ENCODE measurements at places on chromosomes 3 and 15. TPM values are rescaled to one million over a fixed set of nuclear protein-coding genes. Genes with fewer than 3 reads are reported as not detected.

The TIPARP gene
- 5.9 TPM for total RNA-seq

DNA sequence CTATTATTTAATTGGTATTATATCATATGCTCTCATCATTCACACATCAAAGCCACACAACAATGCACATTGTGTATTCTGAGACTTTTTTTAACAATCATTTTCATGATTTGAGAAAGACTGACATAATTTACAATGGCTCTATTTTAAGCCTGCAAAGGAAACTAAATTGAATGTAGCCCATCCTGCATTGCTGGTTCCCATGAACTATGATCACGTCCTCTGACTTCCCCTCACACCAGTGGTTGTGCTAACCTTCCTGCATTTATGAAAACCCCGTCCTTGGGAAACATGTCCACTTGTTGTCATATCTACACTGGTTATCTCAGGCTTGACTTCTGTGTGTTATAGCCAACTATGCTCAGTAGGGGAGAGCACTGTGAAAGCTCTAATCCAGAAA, 546.2 kb downstream of the MECOM start:
- H3K27me3 ChIP-seq = no peaks in the 10 kb centered on the region
- no peaks in the 10 kb centered on the region for H3K4me1 ChIP-seq
- no peak overlapping the region for H3K27ac ChIP-seq

- H3K36me3 ChIP-seq = no peaks in the 10 kb centered on the region
- no peak for DNase-seq
- no peaks in the 10 kb centered on the region for H3K4me1 ChIP-seq
- no peaks in the 10 kb centered on the region for H3K27me3 ChIP-seq
- no peak overlapping the region for H3K27ac ChIP-seq
These were observed 137.9 kb upstream of the ZBTB20 start for GRCh38 chr3:115284980-115285379.

DNA sequence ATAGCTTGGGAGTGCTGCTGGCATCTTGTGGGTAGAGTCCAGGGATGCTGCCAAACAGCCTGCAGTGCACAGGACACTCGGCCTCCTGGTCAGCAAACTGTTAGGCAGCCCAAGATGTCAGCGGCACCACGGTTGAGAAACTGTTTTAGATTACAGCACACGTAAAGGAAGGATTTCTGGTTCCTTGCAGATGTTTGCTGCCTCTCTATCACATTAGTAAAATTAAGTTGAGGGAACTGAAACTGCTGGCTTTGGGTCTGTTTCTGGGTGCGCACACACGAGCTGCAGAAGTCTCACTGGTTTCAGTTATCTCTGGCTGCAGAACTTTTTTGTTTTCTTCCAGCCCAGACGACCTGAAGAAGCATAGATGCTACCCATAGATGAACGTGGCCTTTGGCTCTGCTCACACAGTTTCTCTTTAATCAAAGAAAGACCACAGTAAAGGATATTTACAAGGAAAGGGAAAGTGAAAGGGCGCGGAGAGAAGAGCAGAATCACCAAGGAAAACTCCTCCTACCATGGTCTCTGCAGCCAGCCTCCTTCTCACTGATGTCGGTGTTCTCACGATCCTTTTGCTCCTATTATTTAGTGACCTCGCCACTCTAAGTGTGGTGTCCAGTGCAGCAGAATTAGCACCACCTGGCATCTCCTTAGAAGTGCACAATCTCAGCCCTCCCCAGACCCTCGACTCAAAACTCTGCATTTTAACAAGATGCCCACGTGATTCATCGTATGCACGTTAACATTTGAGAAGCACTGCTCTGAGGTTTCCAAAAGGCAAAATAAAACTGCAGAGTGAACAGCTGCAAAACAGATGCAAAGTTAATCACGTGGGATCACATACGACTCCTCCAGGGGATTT, 50.6 kb upstream of the AKAP13 start:
- no peaks in the 10 kb centered on the region for H3K4me1 ChIP-seq
- no peaks in the 10 kb centered on the region for H3K27me3 ChIP-seq
- H3K4me3 ChIP-seq = no peak overlapping the region

The GASK1A gene
- 5.3 TPM for total RNA-seq

The CLDN16 gene
- not detected for total RNA-seq

GRCh38 chr15:99421758-99422157, 144.0 kb upstream of the MEF2A start:
- H3K4me1 ChIP-seq = no peaks in the 10 kb centered on the region
- DNase-seq = no peak

The TNNC1 gene
- total RNA-seq = 7.7 TPM

The OR4F6 gene
- total RNA-seq = not detected

The CSTA gene
- total RNA-seq = not detected

DNA sequence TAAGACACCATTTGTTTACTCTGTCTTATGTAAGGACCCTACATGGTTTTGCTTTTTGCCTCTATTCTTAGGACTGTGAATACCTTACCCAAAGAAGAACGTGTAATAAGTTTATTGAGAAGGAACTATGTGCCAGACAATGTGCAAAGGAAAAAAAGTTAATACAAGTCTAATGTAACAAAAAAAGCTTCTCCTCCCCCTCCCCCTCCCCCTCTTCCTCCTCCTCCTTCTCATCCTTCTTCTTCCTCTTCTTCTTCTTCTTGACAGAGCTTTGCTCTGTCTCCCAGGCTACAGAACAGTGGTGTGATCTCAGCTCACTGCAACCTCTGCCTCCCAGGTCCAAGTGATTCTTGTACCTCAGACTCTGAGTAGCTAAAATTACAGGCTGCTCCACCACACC, 50.9 kb upstream of the MITF start:
- no peaks in the 10 kb centered on the region for H3K36me3 ChIP-seq
- peaks cover 11% of the 10 kb centered on the region for H3K27me3 ChIP-seq
- no peak overlapping the region for H3K4me3 ChIP-seq
- H3K4me1 ChIP-seq = no peaks in the 10 kb centered on the region
- no peak overlapping the region for H3K27ac ChIP-seq

All from H9 (cell line).